ENCODE measurements at places on chromosomes 3 and 15.

DNA sequence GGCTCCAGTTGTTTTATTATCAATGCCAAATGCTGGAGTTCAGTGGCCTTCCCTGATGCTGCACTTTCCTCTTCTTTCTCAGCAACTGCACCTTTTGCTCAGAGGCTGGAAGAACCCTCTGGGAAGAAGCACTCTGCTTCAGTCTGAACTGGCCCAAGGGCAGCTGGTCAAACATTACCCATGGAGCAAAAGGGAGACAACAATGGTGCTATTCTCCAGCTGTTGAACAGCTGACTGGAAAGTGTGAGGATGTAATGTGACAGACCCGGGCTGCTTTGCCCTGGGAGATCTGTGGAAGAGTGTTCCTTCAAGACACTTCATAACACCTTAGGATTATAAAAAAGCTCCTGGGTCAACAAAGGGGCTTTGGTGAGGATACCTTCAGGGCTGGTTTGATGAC, 84.9 kb downstream of the EPHB1 start:
- DNase-seq: no peak

- DNase-seq: no peak
These were observed 15.5 kb downstream of the ANO10 start for GRCh38 chr3:43606284-43606683.

DNA sequence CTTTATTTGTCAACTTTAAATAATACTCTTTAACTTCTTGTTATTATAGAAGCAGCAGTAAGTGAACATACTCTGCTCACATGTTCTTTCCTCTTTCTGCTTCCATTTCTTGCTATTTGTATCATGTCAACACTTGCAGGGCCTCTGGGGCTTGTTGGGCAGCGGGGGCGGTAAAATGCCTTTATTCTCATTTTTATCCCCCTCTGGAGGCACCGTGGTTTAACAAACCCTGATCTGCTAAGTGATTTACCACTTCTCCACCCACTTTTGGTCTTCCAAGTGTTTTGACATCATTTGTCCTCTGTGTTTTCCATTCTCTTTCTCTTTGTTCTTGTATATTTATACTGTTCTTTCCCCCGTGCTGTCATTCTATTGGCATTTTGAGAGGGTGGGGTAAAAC, 33.9 kb downstream of the SCN10A start:
- no peak for DNase-seq

GRCh38 chr3:107975529-107976201, 115.2 kb downstream of the CD47 start:
- no peak for DNase-seq

- no peak for DNase-seq
These were observed 33.7 kb downstream of the PSTPIP1 start for GRCh38 chr15:77028451-77029165.

- peak; percentile 49 for DNase-seq
These were observed 473 bp downstream of the TASOR start for GRCh38 chr3:56682462-56683121.

DNA sequence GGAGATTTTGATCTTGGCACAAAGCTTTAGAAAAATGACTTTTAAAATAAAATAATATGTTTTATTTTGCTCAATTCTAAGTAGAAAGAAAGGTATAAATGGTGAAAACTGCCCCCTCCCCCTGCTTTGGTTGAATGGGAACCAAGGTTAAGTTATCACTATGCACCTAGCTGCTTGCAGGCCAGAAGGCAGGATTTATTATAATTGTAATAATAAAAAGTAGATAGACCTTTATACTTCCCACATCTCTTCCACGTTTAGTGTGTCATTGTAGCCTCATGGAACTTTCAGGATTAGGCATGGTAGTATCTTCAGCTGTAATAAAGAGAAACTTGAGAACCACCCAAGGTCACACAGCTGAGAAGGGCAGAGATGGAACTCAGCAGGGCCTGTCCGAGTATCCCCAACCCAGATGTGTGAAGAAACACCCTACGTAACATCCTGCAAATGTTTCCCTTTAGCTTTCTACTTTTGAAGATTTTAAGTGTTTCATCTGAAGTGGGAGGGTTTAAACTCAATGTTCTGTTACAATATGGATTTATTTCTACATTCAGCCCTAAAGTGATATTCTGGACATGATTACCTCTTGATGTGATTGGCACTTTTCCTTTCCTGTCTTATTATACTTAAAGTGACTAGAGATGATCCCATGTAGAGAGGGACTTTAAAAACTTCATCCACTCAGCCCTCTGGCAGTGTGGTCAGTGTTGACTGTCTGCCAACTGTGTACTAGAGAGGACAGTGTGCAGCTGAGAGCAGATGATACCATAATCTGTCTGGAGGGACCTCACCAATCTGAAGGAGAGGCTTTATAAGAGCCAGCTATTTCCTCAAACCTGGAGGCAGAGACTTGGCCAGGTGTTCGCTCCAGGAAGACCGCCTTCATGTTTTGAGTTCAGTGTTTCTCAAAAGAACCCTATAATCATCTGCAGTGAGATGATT, 282.5 kb upstream of the TRIM42 start:
- no peak for DNase-seq

GRCh38 chr3:33155301-33155700, 41.5 kb downstream of the CRTAP start:
- no peak for DNase-seq

DNA sequence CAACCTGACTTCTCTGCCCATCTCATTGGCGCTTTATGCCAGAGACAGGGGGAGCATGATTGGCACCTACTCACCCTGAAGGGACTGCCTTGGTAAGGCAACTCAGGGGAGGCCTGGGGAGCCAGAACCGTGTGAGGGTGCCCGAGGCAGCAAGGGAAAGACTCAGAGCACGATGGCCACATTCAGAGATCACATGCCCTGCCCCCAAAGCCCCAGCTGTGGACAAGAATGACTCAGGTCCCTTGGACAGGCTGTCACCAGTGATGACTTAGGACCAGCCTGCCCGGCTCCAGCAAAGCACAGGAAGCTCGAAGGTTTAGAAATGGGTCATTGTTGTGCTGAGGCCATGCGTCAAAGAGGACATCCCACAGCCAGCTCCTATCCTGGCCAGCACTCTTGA, 49.1 kb upstream of the LIMD1 start:
- DNase-seq: no peak

DNA sequence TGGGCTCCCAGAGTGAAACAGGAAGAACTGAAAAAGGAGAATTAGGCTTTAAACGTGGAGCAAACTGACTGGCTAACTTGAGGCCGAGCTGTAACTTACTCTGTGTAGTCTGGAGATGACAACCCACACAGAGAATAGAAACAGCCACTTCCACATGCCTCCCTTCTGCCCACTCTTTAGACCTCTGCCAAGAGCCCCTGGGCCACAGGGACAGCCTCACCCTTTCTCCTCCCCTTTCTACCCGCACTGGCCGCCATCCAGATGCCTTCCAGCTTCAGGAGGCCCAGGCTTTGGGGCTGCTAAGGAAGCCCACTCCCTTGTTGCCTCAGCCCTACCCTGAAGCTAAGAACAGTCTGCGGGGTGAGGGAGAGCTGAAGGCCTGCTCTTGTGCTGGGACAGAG, 6.8 kb downstream of the ARHGAP31 start:
- no peak for DNase-seq

- DNase-seq: no peak
These were observed 571.8 kb upstream of the IL12A start for GRCh38 chr3:159416856-159417255.

DNA sequence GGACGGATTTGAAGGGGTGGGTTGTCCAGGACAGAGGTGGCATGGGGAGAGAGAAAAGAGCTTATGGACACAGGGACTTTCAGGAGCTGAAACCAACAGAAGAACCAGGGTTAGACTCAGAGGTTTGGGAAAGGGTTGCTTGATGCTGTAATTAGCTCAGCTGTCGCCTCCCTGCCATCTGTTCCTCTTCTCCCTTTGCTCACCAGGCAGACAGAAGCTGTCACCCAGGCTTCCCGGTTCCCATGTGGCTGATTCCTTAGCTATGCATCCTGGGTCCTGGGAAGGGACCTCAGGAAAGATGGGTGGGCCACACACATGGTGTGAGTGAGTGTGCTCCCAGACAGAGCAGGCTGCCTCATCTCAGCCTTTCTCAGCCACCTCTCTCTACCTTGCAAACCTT, 14.1 kb downstream of the PTPN23 start:
- no peak for DNase-seq

DNA sequence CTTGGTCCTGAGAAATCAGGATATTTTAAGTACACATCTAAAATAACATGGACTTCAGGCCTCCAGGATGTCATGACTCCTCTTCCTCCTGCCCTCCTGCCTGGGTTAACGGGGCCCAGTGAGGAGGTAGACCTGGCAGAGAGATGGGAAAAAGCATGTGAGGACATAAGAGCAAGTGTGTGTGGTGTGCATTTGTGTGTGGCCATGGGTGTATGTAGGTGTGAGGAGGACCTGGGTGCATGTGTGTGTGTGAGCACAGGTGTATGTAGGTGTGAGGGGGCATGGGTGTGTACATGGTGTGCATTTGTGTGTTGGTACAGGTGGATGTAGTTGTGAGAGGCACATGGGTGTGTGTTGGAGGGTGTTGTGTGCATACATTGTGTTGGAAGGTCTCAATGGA, 105.4 kb downstream of the EPHB1 start:
- DNase-seq: no peak

DNA sequence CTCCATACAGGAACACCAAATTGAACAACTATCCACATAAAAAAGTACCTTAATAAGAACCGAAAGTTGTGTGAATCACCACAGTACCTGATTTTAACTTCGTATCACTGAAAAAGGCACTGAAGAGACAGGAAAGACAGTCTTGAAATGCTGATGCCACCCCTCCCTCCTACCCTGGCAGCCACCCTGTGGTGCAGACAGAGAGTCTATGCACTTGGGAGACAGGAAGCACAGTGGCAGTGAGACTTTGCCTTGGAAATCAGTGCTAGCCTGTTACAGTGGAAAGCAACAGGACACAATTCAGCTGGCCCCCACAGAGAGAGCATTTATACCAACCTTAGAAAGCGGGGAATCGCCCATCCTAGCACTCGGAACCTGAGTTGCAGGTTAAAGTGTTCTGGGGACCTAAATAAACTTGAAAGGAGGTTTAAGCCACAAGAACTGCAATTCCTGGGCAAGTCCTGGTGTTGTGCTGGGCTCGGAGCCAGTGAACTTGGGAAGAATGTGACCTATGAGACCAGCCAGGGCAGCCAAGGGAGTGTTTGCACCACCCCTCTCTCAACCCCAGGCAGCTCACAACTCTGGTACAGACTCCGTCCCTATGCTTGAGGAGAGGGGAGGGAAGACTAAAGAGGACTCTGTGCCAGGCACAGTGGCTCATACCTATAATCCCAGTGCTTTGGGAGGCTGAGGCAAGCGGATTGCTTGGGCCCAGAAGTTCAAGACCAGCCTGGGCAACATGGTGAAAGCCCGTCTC, 240.1 kb downstream of the ISL2 start:
- DNase-seq: no peak

GRCh38 chr15:56866803-56867202, 51.6 kb upstream of the TCF12 start:
- DNase-seq: no peak

- peak; percentile 17 for DNase-seq
These were observed 9.4 kb upstream of the MESP1 start for GRCh38 chr15:89760303-89761008.

- DNase-seq: no peak
These were observed 51.5 kb upstream of the MEF2A start for GRCh38 chr15:99514306-99514705.

- DNase-seq: peak; percentile 50
These were observed 60.5 kb downstream of the SH3BP5 start for GRCh38 chr3:15271785-15272381.

DNA sequence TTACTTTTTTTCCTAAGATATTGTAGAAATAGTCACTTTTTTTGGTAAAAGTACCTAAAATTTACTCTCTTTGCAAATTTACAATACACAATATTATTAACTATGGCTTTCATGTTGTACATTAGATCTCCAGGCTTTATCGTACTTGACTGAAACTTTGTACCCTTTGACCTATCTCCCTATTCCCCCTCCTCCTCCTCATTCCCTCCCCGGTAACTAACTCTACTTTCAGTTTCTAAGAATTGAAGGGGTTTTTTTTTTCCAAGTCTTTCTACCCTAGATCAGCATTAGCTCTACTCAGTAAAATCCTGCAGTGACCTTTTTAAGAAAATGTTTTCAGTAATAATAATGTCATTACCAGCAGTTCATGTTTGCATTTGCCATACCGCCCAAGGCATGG, 10.1 kb downstream of the HACL1 start:
- DNase-seq: no peak

GRCh38 chr3:56926243-56926946, 124.6 kb upstream of the ARHGEF3 start:
- DNase-seq: no peak

DNA sequence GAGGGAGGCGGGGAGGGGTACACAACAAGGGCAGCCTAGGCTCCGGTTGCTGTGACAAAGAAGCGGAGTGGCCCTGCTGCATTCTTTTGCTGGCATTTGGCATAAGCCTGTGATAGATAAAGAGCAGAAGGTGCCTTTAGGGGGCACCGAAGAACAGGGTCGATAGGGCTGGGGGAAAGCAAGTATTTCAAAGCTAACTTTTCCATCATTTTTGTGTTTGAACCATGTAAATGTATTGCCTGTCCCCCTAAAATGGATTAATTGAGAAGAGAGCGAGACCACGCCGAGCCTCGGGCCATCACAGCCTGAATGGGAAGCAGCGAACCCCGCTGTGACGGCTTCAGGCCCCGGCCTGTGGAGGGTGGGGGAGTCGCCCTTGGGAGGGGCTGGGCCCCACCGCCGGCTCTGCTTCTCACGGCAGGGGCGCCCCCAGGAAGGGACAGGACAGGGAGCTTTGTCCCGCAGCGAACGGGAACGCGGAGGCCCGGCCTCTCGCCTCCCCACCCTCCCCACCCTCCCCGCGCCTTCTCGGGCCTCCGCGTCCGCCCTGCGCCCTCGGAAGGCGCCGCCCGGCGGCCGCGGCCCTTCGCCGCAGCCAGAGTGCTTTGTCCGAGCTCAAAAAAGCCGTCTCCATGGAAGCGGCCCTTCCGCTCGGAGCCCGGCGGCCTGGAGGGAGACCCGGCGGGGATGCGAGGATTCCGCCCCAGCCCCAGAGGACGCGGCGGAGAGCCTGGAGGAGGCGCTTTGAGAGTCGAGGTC, 32.4 kb upstream of the ALDH1L1 start:
- DNase-seq: no peak

- no peak for DNase-seq
These were observed 78.7 kb downstream of the MITF start for GRCh38 chr3:69817988-69818387.

DNA sequence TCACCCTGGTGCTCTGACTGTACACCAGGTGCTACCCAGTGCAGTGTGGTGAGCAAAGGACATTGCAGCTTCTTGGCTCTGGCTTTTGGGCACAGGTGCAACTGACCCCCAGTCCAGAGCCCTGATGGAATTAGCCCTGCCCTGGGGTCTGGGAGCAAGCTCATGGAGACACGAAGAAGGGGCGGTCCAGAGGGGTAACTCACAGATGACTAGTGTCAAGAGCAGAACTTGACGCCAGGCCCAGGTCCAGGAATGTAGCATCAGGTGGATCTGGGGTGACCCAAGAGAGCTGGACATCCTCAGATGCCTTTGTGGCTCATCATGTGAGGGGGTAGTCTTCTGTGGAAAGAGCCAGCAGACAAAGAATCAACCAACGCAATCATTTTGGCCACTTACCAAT, 88.9 kb downstream of the ASB7 start:
- no peak for DNase-seq
